H9 (cell line): ENCODE measurements at places on chromosomes 5 and 9. TPM values are rescaled to one million over a fixed set of nuclear protein-coding genes. Genes with fewer than 3 reads are reported as not detected.

- H3K27ac ChIP-seq, result no peak overlapping the region
- no peak for DNase-seq
- H3K4me1 ChIP-seq, result no peaks in the 10 kb centered on the region
Observed at GRCh38 chr5:169413416-169413815, 112.5 kb upstream of the SLIT3 start.

DNA sequence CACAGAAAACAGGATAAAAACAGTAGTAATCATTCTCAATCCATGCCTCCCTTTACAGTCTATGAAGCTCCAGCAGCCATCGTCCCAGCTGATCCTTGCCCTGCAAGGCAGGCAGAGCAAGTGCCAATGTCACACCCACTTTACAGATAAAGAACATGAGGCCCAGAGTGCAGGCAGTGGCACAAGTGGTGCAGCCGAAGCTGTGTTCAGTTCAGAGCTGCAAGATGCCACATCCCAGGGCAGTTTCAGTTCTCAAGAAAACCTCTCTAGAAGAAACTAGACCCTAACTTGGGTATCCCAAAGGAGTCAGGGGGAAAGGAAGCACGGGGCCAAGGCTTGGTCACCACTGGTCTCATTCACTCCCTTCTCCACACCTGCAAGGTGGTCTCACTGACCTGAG, 34.6 kb upstream of the CPLX2 start:
- no peak overlapping the region for H3K27ac ChIP-seq
- no peaks in the 10 kb centered on the region for H3K27me3 ChIP-seq
- H3K4me3 ChIP-seq, result no peak overlapping the region
- peaks cover 10% of the 10 kb centered on the region; the same call in 1 of the 2 replicates for H3K4me1 ChIP-seq
- no peak for DNase-seq

DNA sequence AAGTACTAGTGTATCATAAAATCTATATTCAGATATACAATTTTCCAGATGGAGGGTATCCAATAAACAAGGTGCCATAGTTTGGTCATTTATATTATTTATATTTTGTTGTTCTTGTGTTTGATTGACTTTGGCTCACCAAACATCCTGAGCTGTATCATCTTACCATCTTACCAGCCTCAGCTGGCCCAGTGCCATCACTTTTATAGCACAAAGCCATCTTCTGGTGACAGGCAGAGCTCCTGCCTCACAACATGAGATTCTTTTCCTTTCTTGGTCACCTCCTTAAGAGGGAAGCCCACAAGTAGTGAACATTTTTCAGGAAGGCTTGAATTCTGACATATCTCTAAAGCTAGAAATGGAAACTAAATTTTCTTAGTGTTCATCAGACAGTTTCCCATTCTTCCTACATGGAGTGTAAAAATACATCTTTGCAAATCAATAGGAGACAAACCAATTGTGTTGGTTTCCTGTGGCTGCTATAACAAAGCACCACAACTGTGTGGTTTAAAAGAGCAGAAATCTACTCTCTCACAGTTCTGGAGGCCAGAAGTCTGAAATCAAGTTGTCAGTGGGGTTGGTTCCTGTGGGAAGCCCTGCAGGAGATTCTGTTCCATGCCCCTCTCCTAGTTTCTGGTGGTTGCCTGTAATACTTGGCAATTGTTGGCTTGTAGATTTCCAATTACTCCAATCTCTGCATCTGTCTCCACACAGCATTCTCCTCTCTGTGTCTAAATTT, 341.8 kb downstream of the MAN2A1 start:
- H3K36me3 ChIP-seq, result no peaks in the 10 kb centered on the region
- no peak overlapping the region for H3K27ac ChIP-seq
- no peaks in the 10 kb centered on the region for H3K4me1 ChIP-seq
- H3K4me3 ChIP-seq, result no peak overlapping the region
- no peak for DNase-seq
- H3K27me3 ChIP-seq, result no peaks in the 10 kb centered on the region

IL13 gene
- total RNA-seq, result not detected in 2 replicates

DNA sequence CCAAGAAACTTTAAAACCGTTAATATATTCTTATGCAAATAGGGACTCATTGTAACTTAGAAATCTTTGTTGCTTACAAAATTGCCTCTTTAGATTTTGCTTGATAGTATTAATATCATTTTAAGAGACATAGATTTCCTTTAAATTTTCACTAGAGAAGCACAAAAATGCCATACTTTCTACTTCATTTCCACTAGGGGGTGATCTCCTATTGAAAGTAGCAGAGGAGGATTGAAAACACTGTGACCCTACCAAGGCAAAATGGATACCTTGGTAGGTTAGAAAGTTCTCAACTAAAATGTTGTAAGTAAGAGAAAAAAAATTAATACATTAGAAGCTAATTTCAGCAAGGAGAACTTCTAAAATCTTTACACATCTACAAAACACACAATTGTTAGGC, 204.9 kb downstream of the CHSY3 start:
- H3K36me3 ChIP-seq, result no peaks in the 10 kb centered on the region
- no peak overlapping the region for H3K4me3 ChIP-seq
- no peaks in the 10 kb centered on the region for H3K27me3 ChIP-seq
- no peak overlapping the region for H3K27ac ChIP-seq
- H3K4me1 ChIP-seq, result peaks cover 2% of the 10 kb centered on the region; the same call in 1 of the 2 replicates

- no peaks in the 10 kb centered on the region for H3K36me3 ChIP-seq
- H3K4me1 ChIP-seq, result no peaks in the 10 kb centered on the region
- no peak for DNase-seq
- H3K27me3 ChIP-seq, result no peaks in the 10 kb centered on the region
Observed at GRCh38 chr5:38451074-38451725, 105.2 kb downstream of the LIFR start.

DNA sequence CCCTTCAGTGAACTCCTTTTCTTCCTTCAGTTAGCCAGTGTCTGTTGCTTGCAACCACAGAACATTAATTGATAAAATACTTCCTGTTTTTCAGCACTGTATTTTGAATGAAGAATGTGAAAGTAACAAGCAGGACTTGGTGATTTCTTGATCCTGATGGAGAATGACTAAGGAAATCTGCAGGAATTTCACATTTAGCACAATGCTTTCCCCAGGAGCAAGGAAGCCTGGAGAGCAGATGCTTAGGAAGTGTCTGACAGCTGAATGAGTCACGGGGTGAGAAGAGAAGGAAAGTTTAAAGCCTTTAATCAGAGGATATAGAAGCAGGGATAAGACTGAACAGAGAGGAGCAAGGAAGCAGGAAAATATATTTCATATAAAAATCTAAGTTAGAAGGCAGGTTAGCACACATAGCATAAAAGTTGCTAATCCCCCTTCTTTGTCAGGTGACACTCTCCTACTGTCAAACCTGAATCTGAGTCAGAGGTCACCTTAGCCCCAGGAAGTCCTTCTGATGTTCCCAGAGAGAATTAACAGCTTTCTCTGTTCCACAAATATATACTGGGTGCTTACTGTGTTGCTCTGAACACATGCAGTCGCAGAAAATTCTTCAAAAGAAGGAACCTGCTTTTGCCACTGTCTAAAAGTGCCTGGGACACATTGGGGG, 59.7 kb downstream of the GNA14 start:
- no peak overlapping the region for H3K4me3 ChIP-seq
- DNase-seq, result no peak
- no peak overlapping the region for H3K27ac ChIP-seq
- peaks cover 17% of the 10 kb centered on the region; the same call in 1 of the 2 replicates for H3K4me1 ChIP-seq

CFAP90 gene
- total RNA-seq, result 0.35 and 0.44 TPM in 2 replicates

CDKN2A gene
- 0.35 TPM in 1 of 2 replicates, not detected in the other for total RNA-seq

DNA sequence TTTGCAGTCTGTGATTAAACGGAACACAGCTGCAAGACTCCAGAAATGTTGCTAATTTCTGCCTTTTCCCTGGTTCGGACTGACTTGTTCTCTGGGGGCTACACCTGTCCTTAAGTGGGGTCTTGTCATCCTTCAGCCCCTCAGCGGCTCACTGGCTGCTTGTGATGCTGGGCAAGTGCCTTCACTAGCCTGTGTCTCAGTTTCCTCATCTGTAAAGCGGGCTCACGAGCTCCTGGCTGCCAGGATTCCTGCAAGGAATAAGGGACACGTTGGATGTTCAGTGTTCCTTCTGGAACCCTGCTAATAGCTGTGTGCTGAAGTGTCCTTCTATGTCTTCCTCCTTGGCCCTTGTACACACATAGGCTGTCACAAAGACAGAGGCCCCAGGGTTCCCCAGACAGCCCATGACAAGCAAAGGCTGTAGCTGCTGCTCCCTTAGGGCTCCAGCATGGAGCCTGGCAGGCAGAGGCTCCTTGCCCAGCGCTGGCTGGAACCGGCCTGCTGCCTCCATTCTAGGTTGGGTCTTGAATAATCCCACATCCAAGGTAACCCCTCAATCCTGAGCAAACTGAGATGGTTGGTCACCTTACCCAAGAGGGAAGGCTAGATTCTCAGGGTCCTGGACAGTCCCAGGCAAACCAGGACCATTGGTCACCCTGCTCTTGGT, 116.1 kb downstream of the GAPVD1 start:
- H3K27ac ChIP-seq, result no peak overlapping the region
- no peak overlapping the region for H3K4me3 ChIP-seq
- no peak for DNase-seq
- H3K27me3 ChIP-seq, result no peaks in the 10 kb centered on the region
- no peaks in the 10 kb centered on the region for H3K36me3 ChIP-seq

DRD1 gene
- not detected in 2 replicates for total RNA-seq

DNA sequence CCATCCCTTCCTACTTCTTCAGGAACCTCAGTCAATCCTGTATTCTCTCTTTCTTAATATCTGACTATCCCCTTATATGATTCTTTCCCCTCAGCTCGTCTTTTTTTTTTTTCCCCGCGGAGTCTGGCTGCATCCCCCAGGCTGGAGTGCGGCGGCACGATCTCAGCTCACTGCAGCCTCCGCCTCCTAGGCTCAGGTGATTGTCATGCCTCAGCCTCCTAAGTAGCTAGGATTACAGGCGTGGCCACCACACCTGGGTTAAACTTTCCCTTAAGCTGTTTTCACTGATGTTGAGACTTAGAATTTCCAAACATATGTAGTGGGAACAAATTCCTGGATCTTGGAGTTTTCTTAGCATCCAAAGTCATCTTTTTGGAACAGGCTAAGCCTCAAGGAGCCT, 13.3 kb upstream of the RUSC2 start:
- peak; percentile 49 for DNase-seq
- no peaks in the 10 kb centered on the region for H3K36me3 ChIP-seq
- H3K27me3 ChIP-seq, result no peaks in the 10 kb centered on the region
- H3K27ac ChIP-seq, result no peak overlapping the region
- no peak overlapping the region for H3K4me3 ChIP-seq

DNA sequence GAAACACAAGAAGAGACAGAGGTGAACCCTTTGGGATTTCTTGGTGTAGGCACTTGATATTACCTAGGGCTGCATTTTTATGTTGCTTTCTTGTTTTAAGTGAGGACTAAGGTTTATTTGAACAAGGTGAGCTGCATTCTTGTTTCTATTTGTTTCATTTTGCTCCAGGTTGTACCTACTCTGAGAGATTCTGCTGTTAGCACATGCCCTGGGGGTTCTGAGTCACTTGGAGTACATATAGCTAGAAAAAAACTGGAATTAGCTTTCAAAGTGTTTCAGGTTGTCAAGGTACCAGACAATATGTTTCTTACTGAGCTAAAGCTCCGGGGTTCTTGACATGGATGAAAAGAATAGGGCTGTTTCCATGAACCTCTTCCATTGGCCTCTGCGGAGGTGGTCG, 299.4 kb downstream of the ICE1 start:
- H3K27me3 ChIP-seq, result no peaks in the 10 kb centered on the region
- peaks cover 9% of the 10 kb centered on the region for H3K36me3 ChIP-seq
- H3K27ac ChIP-seq, result no peak overlapping the region
- no peak for DNase-seq
- no peak overlapping the region for H3K4me3 ChIP-seq

GRM6 gene
- not detected in 2 replicates for total RNA-seq

DNA sequence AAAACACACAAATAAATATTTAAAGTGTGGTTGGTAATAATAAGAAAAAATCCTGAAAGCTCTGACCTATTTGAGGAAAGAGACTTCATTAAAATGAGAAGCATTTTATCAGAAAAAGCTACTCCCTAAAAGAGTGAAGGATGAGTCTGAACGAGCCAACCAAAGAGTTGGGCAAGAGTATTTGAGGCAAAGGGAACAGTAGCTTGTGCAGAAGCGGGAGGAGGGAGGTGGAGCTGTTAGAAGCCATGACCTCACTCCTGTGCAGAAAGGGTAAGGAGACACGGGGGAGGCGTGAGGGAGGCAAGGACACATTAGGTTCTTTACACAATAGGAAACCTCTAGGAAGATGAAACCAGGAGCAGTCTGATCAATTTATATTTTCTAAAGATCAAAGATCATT, 29.4 kb downstream of the SH3RF2 start:
- no peak overlapping the region for H3K27ac ChIP-seq
- no peaks in the 10 kb centered on the region for H3K27me3 ChIP-seq
- no peak for DNase-seq
- no peak overlapping the region for H3K4me3 ChIP-seq

BTNL8 gene
- 0.13 and 0.26 TPM in 2 replicates for total RNA-seq

DNA sequence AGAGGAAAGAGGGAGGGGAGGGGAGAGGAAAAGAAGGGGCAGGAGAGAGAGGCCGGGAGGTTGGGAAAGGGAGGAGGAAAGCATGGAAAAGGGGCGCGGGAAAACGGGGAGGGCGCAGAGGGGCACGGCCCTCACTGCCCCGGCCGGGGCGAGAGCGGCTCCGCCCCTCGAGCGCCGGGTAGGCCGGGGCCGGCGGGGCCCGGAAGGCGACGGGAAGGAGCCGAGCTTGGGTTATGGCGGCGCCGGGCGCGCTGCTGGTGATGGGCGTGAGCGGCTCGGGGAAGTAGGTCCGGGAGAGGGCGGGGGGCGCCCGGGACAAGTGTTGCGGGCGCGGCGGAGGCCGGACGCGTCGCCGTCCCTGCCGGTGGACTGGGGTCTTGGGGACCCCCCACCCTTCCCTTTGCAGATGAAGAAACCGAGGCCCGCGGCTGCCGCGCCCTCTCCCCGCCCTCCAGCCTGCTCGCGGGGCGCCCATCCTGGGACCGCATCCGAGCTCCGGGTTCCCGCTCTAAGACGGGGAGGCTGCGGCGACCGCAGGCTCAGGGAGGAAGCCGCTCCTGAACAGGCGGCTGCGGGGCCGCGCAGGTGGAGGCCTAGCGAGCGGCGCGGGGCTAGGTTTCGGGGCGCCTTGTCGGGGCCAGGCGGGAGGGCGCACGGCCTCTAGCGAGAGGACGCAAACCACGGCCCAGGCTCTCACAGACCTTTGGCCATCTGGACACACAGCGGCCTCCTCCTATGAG, at the start of gene IDNK:
TSS of gene IDNK (plus strand) at position 205 of the 740 bp plus-strand sequence. CDS start at position 234, 29 bp downstream.
- no peaks in the 10 kb centered on the region for H3K27me3 ChIP-seq
- no peaks in the 10 kb centered on the region for H3K4me1 ChIP-seq
- no peak within 1 kb of the TSS for H3K27ac ChIP-seq
- DNase-seq, result peak; percentile 70

DNA sequence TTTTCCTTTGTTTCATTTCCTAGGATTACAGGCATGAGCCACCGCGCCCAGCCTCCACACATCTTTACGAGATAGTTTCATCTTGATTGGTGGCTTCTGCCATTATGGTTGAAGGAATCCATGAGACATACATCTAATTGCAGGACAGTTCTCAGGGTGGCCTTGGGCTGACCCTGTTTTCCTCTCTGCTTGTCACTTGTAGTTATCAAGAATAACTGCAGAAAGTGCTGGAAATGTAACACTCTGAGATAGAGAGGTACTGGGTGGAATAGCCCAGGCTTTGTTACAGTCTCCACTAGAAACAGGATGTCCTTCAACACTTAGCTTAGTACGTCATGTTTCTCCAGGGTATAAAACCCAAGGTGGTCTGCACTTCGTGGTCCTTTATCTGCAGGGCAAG, 10.7 kb downstream of the UGT3A2 start:
- no peaks in the 10 kb centered on the region for H3K4me1 ChIP-seq
- H3K4me3 ChIP-seq, result no peak overlapping the region
- no peak overlapping the region for H3K27ac ChIP-seq
- H3K36me3 ChIP-seq, result peaks cover 3% of the 10 kb centered on the region; the same call in 1 of the 3 replicates
- no peaks in the 10 kb centered on the region for H3K27me3 ChIP-seq
